ENCODE measurements at places on chromosomes 2 and 18.

- DNase-seq = peak; percentile 21
Measured at GRCh38 chr2:84741182-84741822, 139.6 kb downstream of the TRABD2A start.

GRCh38 chr2:53460347-53460746, 307.3 kb upstream of the CHAC2 start:
- no peak for DNase-seq

- peak; percentile 76 for DNase-seq
Measured at GRCh38 chr2:393711-394696, 106.1 kb upstream of the ALKAL2 start.

GRCh38 chr18:62828091-62828640, 112.8 kb downstream of the PHLPP1 start:
- DNase-seq = no peak

DNA sequence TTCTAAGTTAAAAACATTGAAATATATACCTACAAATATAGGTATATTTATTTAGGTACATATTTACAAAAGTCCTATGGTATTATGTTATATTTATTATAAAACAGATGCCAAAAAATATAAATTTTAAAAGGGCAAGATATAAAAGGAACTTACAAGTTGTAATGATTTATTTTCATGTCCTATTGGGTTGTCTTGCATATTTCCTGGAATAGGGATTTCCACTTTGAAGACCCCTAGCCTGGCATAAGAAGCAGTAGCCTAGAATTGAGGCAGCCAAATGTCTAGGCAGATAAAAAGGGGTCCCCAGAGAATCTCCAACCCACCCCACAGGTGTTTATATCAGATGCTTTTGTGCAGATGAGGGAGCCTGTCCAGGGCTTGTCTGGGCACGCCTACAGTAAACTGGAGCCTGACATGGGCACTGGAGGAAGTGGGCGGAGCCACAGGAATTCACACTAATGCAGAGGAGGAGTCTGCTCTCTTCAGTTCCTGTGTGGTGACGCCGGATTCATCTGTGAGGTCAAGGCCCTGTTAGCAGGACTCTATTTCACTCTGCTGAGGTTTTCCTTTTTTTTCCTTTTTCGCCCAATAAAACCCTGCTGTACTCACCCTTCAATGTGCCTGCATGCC, 1088.9 kb upstream of the PIK3C3 start:
- no peak for DNase-seq

- DNase-seq = no peak
Measured at GRCh38 chr2:40803900-40804299, 352.0 kb upstream of the SLC8A1 start.

DNA sequence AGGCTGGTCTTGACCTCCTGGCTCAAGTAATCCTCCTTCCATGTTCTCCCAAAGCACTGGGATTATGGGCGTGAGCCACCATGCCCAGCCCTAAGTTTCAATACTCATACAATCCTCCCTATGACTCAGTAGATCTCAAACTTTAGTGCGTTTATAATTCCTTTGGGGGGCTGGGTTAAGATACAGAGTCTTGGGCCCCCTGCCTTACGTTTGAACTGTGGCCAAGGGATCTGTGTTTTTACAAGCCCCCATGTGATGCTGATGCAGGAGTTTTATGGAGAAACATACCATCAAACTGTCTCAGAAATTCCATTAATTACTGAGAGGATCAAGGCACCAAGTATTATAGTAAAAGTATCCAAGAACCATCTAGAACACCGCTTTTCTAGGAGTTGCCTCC, 38.2 kb upstream of the FAM136A start:
- no peak for DNase-seq

DNA sequence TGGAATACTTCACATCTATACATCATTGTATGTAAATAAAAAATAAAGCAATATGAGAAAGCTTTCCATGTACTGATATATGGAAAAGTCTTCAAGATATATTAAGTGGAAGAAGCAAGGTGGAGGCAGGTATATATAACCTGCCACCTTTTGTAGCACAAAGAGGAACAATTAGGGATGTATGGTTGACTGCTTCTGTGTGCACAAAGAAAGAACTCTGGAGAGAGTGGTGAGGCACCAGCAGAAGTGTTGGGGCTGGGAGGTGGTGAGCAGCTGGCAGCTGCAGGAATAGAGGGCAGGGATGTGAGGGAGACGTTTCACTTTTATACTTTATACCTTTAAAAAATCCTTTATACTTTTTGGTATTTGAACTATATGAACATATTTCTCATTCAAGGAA, 26.1 kb downstream of the KIF5C start:
- DNase-seq = no peak

GRCh38 chr2:119760956-119761275, 1.2 kb downstream of the PTPN4 start:
- DNase-seq = peak; percentile 8

- DNase-seq = peak; percentile 45
Measured at GRCh38 chr18:55268151-55268601, 308.9 kb upstream of the CCDC68 start.
